ENCODE measurements at places on chromosomes 16 and 17. TPM values are rescaled to one million over a fixed set of nuclear protein-coding genes. Genes with fewer than 3 reads are reported as not detected.
A peak's percentile ranks its signal among the peaks of the same experiment; 100 is the strongest.

Gene CCP110
- total RNA-seq = 33.7 TPM

Gene MFAP4
- total RNA-seq = not detected

Gene QPRT
- total RNA-seq = 8.6 TPM

Gene TNK1
- 2.6 TPM for total RNA-seq

DNA sequence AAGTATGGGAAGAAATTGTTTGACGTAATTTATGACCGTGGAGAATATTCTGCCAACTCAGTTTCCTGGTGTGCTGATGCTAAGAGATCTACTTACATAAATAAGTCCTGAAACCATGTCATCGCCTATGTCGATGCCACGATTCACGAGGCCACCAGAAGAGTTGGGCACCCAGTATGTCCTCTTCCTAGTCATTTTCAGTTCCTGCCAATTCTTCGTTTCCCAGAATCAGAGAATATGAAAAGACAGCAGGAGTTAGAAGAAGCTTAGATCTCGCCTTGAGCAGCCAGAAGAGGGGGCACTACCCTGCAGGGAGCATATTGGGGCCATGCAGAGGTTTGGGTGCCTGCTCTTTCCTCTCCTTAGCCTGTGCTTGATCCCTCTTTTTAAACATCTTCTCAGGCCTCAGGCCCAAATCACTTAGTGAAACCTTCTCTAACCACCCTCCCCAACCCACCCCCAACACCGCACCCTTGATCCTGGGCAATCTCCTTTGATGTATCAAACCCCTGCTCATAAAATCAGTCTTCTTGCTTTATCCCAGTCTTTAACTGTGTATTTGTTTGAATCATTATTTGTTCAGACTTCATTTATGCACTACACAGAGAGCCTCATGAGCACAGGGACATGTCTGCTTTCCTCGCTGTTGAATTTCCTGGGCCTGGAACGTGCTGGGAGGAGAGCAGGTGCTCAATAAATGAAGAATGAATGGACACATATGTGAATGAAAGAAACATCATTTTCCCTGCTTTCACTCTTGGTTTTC lies 12.2 kb upstream of the LONP2 start:
- peak overlapping the region; percentile 70 for H3K27ac ChIP-seq
- H3K4me3 ChIP-seq = no peak overlapping the region
- no peaks in the 10 kb centered on the region for H3K36me3 ChIP-seq
- peaks cover 20% of the 10 kb centered on the region for H3K4me1 ChIP-seq

GRCh38 chr16:15642557-15643047 lies 352 bp downstream of the MARF1 start:
- peaks cover 4% of the 10 kb centered on the region for H3K27me3 ChIP-seq
- DNase-seq = peak; percentile 89
- H3K4me1 ChIP-seq = peaks cover 49% of the 10 kb centered on the region
- peaks cover 26% of the 10 kb centered on the region for H3K36me3 ChIP-seq
- peak overlapping the region; percentile 94 for H3K4me3 ChIP-seq

All from activated CD8-positive, alpha-beta T cell treated with anti-CD3 and anti-CD28 coated beads, Interleukin-2, amount 10 ng/mL, durations not matched to agents 7 days and 5 days (primary cell).